ENCODE measurements at places on chromosomes 13 and 19. TPM values are rescaled to one million over a fixed set of nuclear protein-coding genes. Genes with fewer than 3 reads are reported as not detected.

The C13orf42 gene
- total RNA-seq: not detected

The PEAK3 gene
- total RNA-seq: not detected

The DLEU7 gene
- total RNA-seq: not detected

The CD209 gene
- not detected for total RNA-seq

The ZNF208 gene
- total RNA-seq: 3.6 TPM

The EHD2 gene
- total RNA-seq: 106 TPM

The KLHL1 gene
- not detected for total RNA-seq

The ZGLP1 gene
- total RNA-seq: 0.66 TPM

The MBD3L2 gene
- total RNA-seq: not detected

The OLFM4 gene
- total RNA-seq: not detected

The TTC9B gene
- total RNA-seq: not detected

The DHRS12 gene
- total RNA-seq: 4.1 TPM

The MUC16 gene
- total RNA-seq: not detected

The GPR18 gene
- not detected for total RNA-seq

Data from fibroblast of lung (primary cell).